Activated CD4-positive, alpha-beta T cell treated with anti-CD3 and anti-CD28 coated beads for 1 hour (primary cell): ENCODE measurements at places on chromosomes 16 and 17.

GRCh38 chr17:32330147-32330546 is 11.8 kb downstream of the C17orf75 start:
- DNase-seq = no peak

GRCh38 chr17:797236-797840 is 15.2 kb downstream of the MRM3 start:
- no peak for DNase-seq

DNA sequence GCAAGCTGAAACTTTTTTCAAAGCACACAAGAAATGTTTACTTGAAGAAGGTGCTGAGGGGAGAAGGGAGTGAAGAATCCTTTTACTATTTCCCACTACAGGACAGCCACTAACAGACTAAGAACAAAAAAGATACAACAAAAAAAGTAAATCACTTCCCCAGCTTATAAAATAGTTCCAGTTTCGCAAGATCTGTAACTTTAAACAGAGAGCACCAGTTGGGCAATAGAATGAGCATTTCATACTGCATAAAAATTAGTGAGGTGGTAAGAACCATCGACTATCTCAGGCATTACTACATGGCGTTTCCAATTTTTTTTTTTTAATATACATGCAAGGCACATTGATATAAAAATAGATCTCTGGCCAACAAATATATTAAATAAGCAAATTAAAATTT is 11.1 kb downstream of the CRYBA1 start:
- no peak for DNase-seq

GRCh38 chr16:49464093-49464492 is 90.5 kb downstream of the C16orf78 start:
- DNase-seq = peak; percentile 5

GRCh38 chr16:88809676-88810165 is 2.0 kb downstream of the APRT start:
- DNase-seq = no peak

DNA sequence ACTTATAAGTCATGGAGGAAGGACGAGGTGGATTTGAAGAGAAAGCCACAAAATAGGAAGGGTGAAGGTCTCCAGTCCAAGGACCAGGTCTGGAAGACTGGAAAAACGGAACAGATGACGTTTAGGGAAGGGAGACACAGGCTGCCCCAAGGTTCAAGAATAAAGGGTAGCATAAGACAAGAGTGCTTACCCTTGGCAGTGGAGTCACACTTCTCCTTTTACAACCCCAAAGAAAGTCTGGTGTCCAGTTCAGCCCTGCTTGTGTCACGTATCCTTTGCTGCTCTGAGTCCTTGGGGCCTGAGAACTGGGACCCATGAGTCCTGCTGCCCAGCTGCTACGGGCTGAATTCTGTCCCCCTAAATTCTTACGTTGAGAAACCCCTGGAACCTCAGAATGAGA is 13.0 kb upstream of the GGA2 start:
- no peak for DNase-seq

DNA sequence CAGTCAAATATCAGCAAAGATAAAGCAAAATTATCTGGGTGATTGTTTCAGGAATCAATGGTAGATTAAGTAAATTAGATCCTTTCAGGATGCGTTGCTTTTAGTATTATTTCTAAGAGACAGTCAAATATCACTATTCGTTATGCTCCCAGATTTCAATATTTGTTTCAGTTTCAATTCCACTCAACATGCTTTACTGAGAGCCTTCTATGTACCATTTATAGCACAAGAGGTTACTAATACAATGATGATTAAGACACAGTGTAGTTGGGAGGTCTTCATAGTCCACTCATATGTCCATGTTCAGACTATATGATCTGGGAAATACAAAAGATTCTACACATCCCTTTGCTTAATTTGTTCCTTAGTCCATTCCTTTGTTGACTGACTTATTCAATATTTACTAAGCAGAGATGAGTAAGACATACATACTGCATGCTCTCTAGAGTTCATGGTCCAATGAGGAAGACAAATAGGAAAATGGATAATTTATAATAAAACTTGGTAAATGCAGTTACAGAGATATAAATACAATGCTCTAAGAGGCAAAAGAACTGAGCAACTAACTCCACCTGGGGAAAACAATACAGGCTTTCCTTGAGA is 88.2 kb upstream of the NOG start:
- DNase-seq = no peak

DNA sequence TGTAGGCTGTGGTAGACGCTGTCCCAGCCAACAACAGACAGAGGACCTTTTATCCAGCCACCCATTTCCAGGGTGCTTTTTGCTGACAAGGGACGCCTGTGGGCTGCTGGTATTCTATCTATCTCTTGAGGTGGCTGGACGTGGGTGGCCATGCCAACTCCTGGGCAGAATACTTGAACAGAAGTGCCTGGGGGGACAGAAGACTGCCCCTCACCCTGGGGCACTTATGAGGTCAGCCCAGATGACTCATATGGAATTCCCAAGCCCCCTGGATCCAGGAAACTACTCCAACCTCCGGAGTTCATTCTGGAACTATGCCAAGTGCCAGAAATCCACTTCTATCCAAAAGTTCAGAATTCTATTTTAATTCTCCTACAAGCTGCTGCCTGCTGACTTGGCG is 61.3 kb downstream of the CDRT4 start:
- no peak for DNase-seq

GRCh38 chr17:70201872-70202419 is 32.6 kb downstream of the KCNJ2 start:
- no peak for DNase-seq

- DNase-seq = no peak
Observed at GRCh38 chr16:81711657-81712319, 67.3 kb upstream of the PLCG2 start.
